ENCODE measurements at places on chromosomes 2 and 18.

DNA sequence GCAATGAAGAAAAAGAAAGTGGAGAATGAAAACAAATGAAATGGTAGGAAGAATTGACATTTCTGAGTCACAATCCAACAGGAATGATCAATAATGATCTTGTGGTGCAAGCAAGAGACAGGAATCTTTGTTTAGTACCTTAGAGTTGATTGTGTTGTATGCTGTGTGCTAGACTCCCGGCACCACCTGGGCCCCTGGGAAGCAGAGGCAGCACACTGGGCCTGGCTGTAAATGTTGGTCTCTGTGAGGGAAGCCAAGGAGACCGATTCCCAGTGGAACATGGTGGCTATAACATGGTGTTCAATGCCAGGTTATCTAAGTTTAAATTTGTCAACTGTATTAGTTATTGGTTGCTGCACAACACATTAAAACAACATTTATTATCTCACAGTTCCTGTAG, 9.8 kb upstream of the CWC22 start:
- no peak for DNase-seq

GRCh38 chr2:19392191-19392590, 33.8 kb upstream of the OSR1 start:
- DNase-seq, result no peak

GRCh38 chr2:222952204-222952603, 91.4 kb downstream of the ACSL3 start:
- no peak for DNase-seq

DNA sequence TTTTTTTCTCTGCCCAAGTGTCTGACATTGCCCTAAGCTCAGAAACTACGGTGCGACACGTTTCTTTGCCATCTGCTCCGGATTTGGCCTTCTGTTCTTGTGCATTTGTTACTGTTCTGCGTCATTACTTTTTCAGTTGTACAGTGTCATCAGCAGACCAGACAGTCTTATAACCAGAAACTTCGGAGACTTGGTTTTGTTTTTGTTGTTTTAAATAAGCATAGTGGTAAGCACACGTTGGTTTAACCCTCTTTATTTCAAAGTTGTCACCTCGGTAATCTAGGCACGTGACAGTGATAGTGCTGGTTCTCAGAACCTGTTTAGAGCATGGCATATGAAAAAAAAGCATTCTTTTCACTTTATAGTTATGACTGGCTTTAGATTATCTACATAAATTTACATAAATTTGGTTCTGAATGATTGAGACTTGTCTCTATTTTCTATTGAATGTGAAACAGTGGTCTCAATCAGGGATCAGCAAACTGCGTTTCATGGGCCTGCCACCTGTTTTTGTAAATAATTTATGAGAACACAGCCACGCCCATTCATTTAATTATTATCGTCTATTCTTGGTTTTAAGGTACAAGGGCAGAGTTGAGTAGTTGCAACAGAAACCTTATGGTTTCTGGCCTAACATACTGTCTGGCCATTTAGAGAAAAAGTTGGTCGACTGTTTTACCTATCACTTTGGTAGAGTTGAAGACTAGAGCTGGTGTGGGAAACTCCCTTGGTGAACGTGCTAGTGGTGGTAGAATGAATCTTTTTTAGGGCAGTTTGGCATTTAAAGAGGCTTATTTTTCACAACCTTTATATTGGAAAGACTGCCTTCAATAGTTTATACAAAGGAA, 106.5 kb downstream of the ZNF532 start:
- no peak for DNase-seq

DNA sequence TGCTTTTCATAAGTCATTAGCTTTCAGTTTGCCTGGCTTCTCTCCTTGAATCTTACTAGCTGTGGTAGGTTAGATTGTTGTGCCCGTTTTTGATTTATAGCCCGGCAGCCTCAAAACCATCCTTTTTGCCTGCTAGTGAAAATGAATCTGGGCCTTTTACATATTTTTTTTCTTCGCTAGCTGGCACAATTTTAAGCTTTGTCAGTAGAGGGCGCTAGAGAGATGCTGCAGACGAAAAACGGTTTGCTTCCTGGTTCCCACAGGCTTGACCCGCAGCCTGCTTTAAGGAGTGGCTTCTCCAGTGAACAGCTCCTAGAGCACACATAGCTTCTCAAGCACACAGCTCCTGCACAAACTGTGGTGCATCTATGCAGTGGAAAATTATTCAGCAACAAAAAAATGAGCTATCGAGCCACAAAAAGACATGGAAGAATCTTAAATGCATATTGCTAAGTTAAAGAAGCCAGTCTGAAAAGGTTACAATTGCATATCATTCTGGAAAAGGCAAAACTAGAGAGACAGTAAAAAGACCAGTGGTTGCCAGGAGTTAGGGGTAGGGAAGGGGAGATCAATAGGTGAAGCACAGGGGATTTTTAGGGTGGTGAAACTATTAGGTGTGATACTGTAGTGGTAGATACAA, 47.9 kb downstream of the E2F6 start:
- DNase-seq, result no peak

- peak; percentile 39 for DNase-seq
Observed at GRCh38 chr18:3441290-3441689, 8.7 kb upstream of the TGIF1 start.
